ENCODE measurements at places on chromosomes 2 and 18.

DNA sequence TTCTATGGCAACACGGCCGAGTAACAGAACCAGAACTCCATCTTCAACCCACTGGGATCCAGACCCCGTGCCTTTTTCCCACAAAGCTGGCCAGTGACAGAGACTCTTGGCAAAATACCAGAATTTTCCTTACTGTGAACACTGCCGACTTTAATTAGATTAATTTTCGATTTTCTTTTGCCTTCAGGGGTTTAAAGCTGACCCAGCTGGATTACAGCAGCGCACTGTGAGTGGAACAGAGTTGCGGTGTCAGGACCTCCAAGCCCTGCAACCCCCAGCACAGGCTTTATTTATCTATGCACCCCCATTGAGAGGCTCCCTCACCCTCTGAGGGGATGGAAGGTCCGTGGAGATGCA is 36.4 kb downstream of the CTIF start:
- DNase-seq = no peak

GRCh38 chr2:173741759-173742158 is 223.4 kb downstream of the SP3 start:
- no peak for DNase-seq

DNA sequence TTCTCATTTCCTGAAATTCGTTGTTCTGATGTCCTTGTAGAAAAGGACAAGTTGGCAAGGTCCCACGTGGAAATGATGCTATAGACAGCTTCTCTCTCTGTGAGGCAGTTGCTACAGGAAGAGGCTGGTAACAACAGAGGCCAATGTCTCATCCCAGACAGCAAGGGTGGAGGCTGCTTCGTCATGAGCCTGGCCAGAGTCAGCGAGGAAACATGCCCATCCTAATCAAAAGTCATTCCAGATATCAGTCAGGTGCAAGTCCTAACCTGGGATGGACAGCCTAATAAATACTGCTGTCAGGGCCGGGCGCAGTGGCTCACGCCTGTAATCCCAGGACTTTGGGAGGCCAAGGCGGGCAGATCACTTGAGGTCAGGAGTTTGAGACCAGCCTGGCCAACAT is 6.4 kb upstream of the SMAD7 start:
- DNase-seq = no peak

- DNase-seq = peak; percentile 56
These were observed 40.0 kb downstream of the DNMT3A start for GRCh38 chr2:25301453-25302352.

GRCh38 chr2:183998797-183999190 is 599.5 kb upstream of the ZNF804A start:
- DNase-seq = no peak

Measured in CD4-positive, alpha-beta T cell treated with Interleukin-17A for 1 hour (primary cell).